ENCODE measurements at places on chromosomes 4 and X.

- no peak for DNase-seq
These were observed 672.7 kb downstream of the CCSER1 start for GRCh38 chr4:90799895-90800294.

DNA sequence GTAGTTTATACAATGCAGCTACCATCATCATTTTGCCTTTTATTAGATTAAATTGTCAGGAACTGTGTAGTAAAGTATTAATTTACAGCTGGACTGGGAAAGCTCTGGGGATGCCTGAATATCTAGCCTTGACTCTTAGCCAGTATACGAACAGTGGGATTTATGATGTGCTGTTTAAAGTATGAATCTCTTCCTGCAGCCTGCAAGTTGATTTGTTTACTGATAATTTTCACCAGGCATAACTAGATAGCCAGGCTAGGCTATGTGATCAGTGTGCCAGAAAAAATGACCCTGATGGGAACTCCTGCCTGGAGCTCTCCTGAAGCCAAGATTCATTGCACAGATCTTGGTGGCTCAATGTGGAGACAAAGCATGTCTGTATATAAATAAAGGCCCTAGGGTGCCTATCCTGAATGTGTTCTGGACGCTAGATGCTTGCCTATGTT lies 119.2 kb downstream of the SCLT1 start:
- DNase-seq: no peak

DNA sequence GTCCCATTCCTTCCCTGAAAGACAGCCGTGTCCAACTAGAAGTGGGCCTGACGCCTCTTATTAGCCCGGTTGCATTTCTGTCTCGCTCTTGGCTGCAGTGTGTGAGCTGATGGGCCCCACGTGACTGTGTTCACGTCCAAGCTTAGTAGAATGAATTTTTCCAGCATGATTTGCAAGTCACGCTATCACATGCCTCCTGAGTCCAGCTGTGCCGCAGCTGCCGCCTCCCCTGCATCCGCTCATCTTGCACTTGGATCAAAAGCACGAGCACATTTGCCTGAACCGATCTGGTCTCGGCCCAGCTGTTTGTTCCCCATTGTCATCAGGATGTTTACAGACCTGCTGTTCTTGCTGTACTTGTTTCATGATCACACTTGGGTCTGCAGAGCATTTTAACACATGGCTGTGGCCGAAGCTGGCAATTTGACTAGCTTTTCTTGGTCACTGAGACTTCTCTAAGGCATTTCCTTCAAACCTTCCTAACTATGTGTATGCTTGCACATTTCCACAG lies 126.5 kb downstream of the KIT start:
- DNase-seq: no peak

- no peak for DNase-seq
These were observed 44.9 kb upstream of the PHF8 start for GRCh38 chrX:54089191-54089590.

GRCh38 chr4:12538162-12538561 lies 946.0 kb downstream of the RAB28 start:
- DNase-seq: no peak

All from HEK293T (cell line).